ENCODE measurements at places on chromosomes 7 and 10.

GRCh38 chr10:46014683-46015405, 15.6 kb downstream of the NCOA4 start:
- DNase-seq: no peak

GRCh38 chr10:117656385-117657367, 114.1 kb downstream of the EMX2 start:
- DNase-seq: no peak

DNA sequence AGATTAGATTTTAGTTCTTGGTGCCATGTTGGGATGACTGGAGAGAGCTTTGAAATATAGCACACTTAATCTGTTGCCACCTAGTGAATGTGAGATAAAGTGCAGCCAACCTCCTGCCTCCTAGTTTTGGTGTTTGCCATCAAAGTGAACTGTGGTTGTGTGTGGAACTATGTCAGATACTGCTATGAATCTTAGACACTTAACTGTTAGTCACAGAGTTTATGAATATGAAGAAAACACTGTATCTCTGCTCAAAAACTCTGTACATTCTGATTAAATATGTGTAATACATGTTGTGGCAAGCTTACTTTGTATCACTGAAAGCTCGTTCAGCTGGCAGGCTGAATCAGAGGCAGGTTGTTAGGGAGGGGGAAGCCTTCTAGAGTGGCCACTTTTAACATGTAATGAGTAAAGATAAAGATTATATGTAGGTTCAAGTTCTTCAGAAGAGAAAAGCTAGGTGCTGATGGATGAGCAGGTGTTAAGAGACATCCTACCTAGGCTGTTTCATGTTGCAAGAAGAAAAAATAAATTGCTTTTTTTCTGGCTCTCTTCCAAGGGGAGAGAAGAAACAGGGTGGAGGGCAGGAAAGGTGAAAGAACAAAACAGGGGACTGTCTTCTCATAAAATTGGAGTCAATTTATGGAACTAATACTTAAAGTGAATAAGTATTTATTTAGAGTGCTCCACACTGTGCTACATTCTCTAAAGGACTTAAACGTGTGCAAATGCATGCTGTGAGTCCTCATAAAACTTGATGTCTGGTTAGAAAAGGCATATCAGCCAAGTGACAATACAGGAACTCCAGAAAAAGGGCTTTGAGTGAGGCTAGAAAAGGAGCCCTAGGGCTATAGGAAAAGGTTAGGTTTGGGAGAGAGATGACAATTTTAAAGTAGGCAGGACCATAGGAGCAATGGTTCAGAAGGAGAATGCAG, 14.1 kb upstream of the LAMB1 start:
- peak; percentile 25 for DNase-seq

DNA sequence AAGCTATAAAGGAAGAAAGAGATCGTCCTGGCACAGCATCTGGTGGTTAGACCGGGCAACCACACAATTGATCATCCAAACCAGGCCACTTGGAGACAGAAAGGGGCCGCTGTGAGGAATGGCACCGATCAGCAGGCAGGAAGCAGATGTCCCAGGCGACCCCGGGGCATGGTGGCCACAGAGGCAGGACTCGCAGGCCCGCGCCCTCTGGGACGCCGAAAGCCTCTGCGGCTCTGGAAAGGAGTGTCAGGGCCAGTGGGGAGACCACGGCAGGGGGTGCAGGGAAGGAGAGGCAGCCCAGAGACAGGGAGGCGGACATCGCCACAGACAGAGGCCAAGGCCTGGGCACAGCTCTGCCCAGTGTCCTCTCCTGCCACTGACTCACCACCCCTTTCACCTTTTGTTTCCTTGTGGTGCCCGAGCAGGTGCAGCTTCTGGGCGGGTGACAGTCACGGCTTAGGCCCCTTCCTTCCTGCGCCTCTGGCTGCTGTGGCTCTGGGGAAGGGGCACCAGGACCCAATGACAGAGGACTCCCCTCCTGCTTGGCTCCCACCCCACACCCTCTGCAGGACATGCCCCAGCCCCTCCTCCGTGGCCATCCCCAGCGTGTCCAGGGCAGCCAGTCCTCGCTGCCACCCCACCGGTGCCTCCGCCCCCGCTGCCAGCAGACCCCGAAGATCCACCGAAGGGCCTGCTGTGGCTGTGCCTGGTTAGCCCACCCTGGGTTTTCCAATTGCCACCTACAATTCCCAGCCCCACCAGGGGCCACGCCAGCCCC, 10.9 kb downstream of the STK32C start:
- no peak for DNase-seq

GRCh38 chr10:57627642-57628178, 640.0 kb downstream of the IPMK start:
- DNase-seq: no peak

DNA sequence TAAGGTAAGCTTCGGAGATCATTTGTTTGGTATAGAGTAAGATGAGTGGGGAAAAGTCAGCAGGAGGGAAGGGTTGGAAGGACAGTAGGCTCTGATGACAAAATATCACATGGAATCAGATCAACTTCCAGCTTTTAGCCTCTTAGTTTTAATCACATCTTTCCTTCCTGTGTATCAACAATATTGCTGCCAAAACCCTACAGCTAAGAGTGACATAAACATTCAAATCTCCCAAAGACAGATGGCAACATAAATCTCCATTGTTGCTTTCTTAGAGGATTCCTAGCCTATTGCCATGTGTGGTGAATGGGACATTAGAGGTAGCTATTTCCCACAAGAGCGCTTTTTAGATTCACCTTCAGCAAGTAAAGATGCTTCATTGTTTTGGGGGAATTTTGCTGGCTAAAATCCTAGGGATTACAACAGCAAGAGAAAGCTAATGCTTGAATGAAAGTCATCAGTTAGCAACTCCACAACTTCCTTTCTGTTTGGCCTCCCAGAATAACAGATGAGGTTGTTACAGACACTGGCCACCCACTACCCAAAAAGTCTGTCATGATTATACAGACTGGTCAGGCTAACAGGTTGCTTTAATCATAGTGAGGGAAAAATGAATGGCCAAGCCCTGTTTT, 35.2 kb upstream of the FZD1 start:
- no peak for DNase-seq

GRCh38 chr7:132419542-132419941, 156.7 kb downstream of the PLXNA4 start:
- DNase-seq: no peak

DNA sequence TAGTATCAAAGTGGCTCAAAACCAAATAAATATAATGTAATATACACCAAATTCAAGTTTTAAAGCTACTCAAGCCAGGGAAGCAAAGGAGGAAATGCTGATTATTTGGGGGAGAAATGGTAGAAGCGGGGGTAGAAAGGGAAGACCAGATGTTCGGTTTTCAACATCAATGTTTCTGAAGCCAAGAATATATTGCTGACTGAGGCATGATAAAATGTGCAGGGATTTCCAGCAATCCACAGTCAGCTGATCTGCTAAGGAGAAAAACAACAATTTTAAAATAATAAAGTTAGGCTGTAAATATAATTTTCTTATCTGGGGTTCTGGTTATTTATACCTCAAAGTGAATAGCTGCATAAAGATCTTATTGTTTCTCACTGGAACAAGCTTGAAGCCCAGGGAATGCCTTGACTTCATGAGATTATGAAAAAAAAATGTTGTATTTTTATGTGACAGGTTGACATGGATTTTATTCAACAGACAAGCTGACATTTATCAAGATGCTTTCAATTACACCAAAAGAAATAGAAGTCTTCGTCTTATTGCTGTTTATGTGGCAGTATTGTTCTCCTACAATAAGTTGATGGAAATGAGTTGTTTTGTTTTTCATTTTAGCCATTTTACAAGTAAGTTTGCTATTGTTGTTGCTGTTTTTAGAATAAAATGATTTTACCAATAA, 28.6 kb upstream of the BMPER start:
- DNase-seq: no peak

- DNase-seq: no peak
Observed at GRCh38 chr7:116493449-116493848, 6.1 kb upstream of the CAV2 start.

- DNase-seq: no peak
Observed at GRCh38 chr10:81875467-81876252, 666 bp downstream of the NRG3 start.

- DNase-seq: no peak
Observed at GRCh38 chr7:776992-777727, 50.1 kb upstream of the PRKAR1B start.

- DNase-seq: no peak
Observed at GRCh38 chr7:127789031-127789430, 137.0 kb downstream of the SND1 start.

DNA sequence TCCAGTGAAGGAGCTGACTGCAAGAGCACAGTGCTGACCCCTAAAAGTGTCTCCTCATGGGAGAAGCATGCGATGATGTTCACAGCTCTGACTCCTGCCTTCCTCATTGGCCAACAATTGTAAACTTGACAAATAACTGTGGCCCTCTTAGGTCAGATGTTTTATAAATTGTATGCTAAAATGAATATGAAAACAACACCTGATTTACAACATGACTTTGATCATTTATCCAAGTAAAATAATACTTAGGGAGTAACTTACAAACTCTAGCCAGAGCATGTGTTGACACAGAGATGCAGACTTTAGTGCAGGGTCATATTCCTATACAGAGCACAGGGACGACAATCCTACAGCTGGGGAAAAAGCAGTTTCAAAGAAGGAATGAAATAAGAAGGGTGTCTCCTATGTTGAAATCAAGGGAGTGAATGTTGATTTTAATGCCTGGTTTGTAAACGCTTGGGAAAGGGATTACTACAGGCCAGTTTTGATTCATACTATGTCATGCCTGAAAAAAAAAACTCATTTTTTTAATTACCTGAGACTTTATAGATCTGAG, 391.4 kb upstream of the AKR1E2 start:
- DNase-seq: no peak

GRCh38 chr10:49353895-49354566, 41.9 kb downstream of the DRGX start:
- no peak for DNase-seq

- no peak for DNase-seq
Observed at GRCh38 chr7:128908750-128909624, 1.5 kb downstream of the KCP start.

DNA sequence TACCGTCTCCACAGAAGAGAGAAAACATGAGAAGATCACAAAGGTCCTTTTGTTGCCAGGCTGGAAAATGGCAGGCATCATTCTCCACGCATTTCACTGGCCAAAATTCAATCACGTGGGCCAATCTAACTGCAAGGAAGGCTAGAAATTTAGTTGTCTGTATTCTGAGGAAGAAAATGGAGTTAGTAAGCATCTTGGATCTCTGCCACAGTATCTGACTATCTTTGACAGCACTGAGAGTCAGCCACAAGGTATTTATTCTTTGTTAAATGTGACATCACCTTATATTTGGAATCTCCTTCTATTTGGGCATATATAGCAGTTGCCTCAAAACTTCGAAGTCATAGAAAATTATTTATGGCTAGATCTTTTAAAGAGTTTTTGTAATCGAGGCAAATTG, 213.9 kb downstream of the NSUN6 start:
- no peak for DNase-seq

GRCh38 chr10:11553773-11554381, 57.6 kb downstream of the USP6NL start:
- no peak for DNase-seq

GRCh38 chr10:21497177-21497807, 28.2 kb downstream of the SKIDA1 start:
- DNase-seq: peak; percentile 73

DNA sequence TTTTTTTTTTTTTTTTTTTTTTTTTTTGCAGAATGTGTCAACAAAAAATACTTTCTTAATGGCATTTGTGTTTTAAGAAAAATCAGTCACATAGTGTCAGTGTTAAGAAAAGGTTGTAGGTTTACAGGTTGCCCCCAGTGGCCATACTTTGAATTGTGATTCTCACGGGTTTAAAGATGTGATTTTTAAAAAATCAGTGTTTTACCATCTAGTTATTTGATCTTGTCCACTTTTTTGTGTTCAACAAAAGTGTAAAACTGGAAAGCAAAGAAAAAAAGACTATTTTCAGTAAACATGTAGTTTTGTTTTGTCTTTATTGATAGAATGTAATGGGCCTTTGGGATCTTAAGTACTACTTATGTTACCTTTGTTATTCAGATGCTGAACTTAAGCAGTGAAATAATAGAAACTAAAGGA, 25.7 kb downstream of the SUV39H2 start:
- DNase-seq: peak; percentile 1

- no peak for DNase-seq
Observed at GRCh38 chr10:125472010-125472607, 210.9 kb downstream of the TEX36 start.

- no peak for DNase-seq
Observed at GRCh38 chr7:22617166-22617565, 109.8 kb upstream of the IL6 start.

- DNase-seq: no peak
Observed at GRCh38 chr7:93150200-93150835, 2.1 kb upstream of the SAMD9L start.

GRCh38 chr10:126135177-126135576, 238.8 kb downstream of the FANK1 start:
- DNase-seq: no peak

GRCh38 chr7:130925136-130925794, 191.3 kb upstream of the KLF14 start:
- no peak for DNase-seq

GRCh38 chr7:157195868-157196267, 57.1 kb downstream of the UBE3C start:
- no peak for DNase-seq
